ENCODE measurements at places on chromosomes 1 and 21. TPM values are rescaled to one million over a fixed set of nuclear protein-coding genes. Genes with fewer than 3 reads are reported as not detected.

SMCP gene
- total RNA-seq, result not detected

C8A gene
- total RNA-seq, result not detected

RIIAD1 gene
- total RNA-seq, result not detected

DNA sequence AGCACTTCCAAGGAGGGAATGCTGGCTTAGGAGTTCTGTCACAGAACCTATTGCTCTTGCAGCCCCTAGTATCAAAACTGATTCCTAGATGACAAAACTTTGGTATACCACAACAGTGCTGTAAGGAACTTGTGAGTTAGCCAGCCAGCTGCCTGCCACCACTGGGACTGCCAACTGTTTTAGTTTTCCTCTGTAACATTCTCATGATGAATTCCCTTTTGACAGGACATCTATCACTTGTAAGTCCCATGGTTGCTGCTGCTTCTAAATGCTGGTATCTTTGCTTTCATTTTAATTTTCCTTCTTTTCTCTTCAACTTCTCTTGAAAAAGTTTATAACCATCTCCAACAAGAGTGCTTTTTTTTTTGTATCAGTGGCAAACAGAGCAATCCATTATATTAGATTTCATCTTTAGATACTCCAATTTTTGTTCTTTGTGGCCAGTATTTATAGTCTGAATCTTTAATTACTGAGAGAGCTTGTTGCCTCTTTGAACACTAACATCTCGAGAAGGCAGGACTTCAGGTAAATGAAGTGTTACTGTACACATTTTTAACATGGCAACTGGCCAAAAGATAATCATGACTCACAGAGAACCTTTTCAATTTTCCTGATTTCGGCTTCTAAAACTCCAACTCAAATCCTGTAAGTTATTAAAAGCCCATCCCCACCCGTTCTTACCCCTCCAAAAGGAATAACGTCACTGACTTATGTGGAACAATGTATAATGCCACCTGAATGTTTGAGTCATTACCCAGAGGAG lies 19.8 kb downstream of the DBT start:
- DNase-seq, result no peak

LINGO4 gene
- not detected for total RNA-seq

DNA sequence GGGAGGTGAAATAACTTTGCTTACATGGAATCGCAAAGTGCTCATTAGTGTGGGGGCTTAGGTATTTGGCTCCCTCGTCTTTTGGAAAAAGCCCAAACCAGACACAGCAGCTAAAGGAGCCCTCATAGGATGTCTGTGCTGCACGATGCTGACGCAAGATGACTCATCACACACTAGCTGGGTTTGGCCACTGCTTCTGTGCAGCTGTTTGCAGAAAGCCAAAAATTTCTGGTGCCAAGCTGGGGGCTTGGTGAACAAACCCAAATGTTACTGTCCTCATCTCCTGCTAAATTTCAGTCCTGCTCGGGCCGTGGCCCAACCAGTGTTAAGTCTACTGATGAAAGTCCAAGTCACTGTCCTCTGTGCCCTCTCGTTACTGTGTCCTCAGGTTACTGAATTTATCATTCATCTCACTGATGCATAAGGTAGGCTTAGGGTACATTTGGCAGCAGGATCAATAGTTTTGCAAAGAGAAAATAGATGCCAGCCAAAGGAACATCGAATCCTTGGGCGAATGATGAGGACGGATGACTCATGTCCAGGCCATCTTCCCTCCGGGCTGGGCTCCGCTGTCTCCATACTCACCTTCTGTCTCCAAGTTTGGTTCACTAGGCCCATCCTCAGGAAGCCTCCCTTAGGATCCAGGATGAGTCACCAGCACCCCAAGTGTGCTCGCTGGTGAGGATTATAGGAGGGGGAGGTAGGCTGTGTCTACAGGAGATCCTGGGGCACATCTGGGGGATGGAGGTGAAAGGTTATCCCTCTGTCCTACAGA lies 177.7 kb downstream of the ADSS2 start:
- peak; percentile 24 for DNase-seq

DENND1B gene
- 40.2 TPM for total RNA-seq

GRCh38 chr1:39657923-39658485 lies 13.9 kb downstream of the NT5C1A start:
- DNase-seq, result no peak

DNA sequence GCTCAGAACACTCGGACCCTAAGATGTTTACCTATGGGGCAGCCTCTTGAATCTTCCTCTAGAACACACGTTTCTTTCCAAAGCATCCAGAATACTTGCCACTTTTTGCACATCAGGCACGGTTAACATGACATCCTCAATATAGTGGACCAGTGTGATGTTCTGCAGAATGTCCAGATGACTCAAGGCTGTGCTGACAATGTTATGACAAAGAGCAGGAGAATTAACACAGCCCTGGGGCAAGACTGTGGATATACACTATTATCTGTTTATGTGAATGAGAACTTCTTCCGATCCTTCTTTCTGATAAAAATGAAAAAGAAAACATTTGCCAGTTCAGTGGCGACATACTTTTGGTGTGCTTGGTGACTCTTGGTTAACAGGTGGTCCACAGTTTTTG lies 154.3 kb downstream of the PDE4B start:
- DNase-seq, result no peak

- DNase-seq, result no peak
Measured at GRCh38 chr1:235942625-235942934, 75.9 kb upstream of the LYST start.

DNA sequence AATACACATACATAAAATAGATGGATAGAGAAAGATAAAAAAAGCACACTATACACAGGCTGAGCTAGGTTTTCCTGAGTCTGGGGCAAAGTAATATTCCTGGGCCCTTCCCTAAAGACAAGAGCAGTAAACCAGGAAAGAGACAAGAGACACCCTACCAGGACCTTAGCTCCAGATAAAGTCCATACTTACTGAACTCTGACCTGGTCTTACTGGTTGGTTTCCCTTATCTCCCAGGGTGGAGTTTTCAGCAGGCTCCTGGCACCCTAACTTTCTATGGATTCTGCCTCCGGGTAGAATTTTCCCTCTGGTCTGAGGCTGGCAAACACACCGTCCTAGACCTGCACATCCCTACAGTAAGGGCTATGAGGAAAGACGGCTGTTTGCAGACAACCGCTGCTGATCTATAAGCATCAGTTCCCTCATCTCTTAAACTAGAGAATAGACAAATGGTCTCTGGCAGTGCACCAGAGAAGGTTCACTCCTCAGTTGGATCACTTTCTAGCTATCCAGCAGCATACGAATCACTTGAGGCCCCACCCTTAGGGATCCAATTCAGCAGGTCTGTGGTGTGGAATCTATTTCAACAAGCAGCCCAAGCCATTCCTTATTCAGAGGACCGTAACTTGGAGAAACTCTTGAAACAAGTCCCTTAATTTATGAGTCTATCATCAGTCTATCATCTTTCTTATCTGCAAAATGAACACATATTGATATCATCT lies 52.0 kb downstream of the ARHGEF11 start:
- DNase-seq, result no peak

GRCh38 chr1:154784924-154785531 lies 85.1 kb downstream of the KCNN3 start:
- DNase-seq, result no peak

KCNE2 gene
- 0.59 TPM for total RNA-seq

GRCh38 chr1:109765896-109766615 lies 2.3 kb upstream of the EPS8L3 start:
- no peak for DNase-seq

DNA sequence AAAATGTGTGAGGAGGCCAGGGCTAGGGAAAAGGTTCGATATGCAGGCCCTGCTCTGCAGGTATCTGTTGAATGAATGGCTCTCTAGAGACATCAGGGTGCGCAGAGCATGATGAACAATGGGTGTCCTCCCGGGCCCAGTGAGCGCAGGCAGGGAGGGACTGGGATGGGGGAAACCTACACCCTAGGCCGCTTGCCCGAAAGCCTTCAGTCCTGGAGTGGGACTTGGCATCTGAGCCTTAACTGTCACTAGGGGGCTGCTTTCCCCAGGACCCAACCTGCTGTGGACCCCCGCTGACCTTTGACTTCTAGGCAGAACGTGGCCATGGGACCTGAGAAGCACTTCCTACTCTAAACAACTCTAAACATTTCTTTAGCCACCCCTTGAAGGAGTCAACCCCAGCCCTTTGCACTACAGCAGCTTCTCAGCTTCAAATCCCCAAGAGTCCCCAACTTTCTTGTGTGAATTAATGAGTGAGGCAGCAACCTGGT lies 444 bp upstream of the MAP3K6 start:
- DNase-seq, result no peak

- DNase-seq, result no peak
Measured at GRCh38 chr1:158371188-158371953, 17.7 kb downstream of the CD1E start.

DNA sequence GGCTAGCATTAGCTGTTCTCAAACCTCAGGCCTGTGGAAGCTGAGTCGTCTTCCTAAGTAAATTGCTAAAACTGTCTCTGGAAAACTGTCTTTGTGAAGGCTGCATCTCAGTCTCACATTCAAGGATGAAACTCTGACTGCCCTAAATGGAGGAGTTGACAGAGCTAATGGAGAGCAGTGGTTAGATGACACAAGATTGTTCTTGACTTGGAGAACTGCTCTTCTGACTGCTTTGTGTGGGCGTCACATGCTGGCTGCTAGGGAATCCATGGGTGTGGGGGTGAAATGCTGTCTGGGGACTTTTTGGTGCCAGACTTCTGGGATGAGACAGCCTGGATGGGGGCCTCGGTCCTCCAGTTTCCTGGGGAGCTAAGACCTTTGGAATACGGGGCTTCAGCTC lies 24.5 kb upstream of the TSPAN2 start:
- no peak for DNase-seq

DNA sequence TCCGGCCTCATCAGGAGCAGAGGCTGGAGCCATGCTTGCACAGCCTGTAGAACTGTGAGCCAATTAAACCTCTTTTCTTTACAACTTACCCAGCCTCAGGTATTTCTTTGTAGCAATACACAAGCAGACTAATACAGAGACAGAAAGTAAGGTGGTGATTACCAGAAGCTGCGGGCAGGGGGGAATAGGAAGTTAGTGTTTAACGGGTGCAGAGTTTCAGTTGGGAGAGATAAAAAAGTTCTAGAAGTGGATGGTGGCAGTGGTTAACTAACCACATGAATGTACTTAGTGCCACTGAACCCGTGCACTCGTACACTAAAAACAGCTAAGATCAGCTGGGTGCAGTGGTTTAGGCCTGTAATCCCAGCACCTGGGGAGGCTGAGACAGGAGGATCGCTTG lies 80.4 kb upstream of the TARDBP start:
- DNase-seq, result no peak
